H7 (cell line): ENCODE measurements at places on chromosomes 7 and 10. TPM values are rescaled to one million over a fixed set of nuclear protein-coding genes. Genes with fewer than 3 reads are reported as not detected.

Gene TRIM8
- 43.5 and 46.4 TPM in 2 replicates for total RNA-seq

DNA sequence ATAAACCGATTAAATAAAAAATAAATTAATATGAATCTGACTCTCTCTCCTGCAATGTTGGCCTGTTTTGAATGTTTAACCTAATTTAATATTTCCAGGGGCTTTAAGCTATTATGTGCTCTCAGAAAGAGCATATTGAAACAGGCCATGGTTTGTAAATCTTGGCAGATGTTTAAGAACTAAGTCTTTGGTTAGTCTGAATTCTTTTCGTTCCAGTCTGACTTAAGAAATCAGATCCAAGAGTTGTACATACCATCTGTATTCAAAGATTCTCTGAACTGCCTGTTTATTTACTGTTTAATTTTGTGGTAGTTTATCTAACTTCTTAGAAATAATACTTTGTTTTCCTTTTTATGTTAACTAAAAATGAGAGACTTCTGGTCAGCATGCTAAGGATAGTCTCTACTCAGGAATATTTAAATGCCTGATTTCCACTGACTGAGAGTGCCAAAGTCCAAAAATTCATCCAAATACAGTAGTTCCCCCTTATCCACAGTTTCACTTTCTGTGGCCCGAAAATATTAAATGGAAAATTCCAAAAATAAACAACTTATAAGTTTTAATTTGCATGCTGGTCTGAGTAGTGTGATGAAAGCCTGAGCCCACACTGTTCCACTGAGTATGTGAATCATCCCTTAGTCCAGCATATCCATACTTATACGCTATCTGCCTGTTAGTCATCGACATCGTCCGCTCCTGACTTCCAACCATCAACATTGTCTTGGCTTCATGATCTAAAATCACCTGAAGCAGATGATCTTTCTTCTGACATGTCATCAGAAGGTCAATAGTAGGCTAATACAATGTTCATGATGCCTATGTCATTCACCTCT, 238.1 kb upstream of the CSTF2T start:
- no peak for DNase-seq

DNA sequence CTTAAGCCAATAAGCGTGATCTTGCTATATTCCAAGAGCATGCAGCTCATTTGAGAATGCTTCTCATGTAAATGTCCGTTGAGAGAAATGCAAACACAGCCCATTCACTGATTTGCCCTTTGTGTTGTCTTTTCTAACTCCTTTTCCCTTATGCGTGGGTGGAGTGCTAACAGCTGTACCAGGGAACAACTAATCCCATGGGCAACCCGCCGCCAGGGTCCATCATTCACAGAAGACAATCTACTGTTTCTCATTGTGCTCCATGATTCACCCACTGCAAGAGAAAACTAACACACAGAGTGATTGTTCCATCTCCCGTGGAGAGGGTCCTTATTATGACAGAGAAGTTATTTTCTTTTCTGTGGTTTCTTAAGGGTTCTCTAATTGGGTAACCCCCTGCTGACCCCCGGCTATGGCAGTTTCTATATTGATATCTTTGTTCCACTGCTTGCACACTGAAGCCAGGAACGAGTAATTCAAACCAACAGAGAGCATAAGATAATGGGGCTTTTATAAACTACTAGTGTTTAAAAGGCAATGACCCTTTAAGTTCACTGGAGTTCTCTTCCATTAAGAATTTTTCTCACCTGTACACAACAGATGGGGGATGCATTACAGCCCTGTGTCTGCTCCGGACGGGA, 298.7 kb downstream of the BAMBI start:
- DNase-seq: no peak

Gene HOGA1
- total RNA-seq: 0.37 TPM in 1 of 2 replicates, not detected in the other
